ENCODE measurements at places on chromosomes 3 and 15.

DNA sequence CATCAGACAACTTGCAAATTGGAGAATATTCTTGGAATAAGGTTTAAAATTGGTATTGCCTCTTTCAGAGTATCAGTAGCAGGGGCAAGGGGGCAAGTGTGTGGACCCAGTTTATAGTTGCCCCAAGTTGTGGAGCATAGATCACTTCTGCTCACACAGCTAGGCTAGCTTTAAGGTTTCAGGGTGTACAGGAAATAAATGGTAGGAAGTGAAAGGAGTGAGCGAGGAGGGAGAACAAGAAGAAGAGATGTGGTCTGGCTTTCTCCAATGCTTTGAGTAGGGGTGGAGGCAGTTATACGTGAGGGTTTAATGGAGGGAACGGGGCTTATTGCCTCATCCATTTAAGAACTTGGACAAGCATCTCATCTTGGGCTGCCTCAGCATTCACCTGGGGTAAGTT is 290.0 kb upstream of the CFAP20DC start:
- DNase-seq = no peak

GRCh38 chr3:119717520-119717919 is 14.7 kb downstream of the CFAP91 start:
- DNase-seq = no peak

- no peak for DNase-seq
These were observed 71.4 kb downstream of the ISG20 start for GRCh38 chr15:88710027-88710715.

- no peak for DNase-seq
These were observed 22.9 kb downstream of the CTXND1 start for GRCh38 chr15:80228959-80229610.

GRCh38 chr3:19202303-19202702 is 54.0 kb downstream of the KCNH8 start:
- DNase-seq = no peak

DNA sequence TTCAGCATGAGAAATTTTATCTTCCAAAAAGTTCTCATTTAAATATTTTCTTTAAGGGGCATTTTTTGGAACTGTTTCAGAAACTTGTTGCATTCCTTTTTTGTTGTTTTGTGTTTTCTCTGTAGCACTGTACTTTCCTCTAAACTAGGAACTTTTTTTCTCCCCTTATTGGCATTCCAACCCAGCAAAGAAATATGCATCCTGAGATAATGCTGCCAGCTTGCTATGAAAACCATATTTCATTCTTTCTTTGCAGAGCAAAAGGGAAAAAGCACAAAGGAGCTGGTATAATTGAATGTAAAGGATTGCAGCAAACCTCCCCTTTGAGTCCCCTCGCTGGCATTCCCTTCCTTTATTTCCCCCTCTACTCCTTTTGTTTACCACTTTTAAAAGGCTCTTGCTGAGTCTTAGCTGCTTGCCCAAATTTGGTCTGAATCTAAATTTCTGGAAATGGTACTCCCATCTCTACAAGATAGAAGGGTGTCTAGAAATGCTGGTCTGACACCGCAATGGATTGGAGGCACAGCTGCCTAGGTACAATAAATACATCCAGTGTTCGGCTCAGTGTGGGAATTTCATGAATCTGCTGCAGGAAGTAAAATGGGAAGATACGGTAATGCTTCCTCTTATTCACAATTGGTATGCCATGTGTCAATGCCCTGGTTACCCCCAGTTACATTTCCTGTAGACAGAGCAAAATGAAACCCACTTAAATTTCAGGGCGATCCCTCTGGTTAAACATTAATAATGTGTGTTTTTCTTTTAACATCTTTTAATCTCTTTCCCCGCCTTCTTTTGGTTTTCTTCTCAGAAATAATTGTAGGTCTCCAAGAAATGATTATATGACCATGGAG is 156.6 kb downstream of the MEIS2 start:
- no peak for DNase-seq

DNA sequence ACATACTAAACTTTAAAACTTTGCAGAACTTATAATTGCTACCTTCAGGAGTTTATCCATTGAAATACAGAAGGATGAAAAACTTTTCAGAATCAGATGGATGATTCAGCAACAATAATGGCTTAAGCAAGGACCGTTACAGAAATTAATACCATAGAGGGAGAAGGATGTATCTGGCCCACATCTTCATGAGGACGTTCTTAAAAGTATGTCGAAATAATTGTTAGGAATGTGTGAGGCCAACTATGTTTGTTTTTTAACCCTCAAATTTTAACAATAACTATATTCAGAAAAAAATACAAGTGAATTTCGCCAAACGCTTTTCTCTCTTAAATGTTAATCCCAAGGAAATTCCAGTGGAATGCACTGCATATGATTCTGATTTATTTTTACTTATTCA is 105.2 kb upstream of the EPHA3 start:
- no peak for DNase-seq

DNA sequence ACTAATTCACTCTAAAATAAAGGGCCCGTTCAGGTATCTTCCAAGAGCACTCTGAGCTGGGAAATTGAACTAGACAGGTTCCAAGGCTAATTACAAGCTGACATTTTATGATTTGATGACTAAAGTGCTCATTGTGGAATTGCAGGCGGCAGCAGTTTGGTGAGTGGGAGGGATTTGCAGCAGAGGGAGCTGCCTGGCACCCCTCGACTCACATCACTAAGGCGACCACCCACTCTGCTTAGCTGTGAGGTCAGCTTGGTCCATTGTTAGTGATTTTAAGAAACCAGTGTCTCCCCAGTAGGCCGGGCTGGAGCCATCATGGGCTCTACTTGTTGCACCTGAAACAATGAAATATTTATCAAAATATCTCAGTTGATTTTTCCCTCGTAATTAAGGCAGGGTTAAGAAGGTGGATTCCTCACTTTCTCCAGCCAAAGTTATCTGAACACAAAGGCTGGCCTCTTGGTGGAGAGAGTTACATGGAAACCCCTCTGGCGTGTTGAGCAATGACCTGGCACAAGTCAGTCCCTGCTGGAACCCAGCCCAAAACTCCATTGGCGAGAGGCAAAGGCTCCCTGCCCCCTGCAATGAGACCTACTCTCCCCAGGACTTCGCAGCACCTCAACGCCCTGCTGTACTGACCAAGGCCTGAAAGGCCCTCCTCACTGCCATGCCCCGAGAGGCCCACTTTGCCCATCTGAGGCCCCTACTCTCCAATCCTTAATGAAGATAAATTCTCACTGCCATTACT is 65.0 kb upstream of the ATP2B2 start:
- DNase-seq = no peak

DNA sequence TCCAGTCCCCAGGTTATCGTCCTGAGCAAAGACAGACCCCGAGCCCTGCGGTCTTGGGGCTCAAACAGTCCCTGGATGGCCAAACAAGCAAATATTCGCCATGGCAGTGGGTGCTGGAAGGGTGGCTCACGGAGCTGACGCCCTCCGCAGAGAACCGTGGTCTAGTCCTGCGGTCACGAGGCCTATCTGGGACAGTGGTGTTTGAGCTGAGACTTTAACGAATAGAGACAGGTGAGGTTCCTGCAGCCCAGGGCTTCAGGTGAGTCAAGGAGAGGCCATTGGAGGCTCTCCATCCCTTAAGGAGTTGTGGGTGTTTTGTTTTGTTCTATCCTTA is 399 bp upstream of the SUCLG2 start:
- DNase-seq = no peak

- no peak for DNase-seq
These were observed 8.3 kb downstream of the MYO5A start for GRCh38 chr15:52520421-52520820.

All from urothelium cell line (cell line).